ENCODE measurements at places on chromosomes 7 and 10.
A peak's percentile ranks its signal among the peaks of the same experiment; 100 is the strongest.

DNA sequence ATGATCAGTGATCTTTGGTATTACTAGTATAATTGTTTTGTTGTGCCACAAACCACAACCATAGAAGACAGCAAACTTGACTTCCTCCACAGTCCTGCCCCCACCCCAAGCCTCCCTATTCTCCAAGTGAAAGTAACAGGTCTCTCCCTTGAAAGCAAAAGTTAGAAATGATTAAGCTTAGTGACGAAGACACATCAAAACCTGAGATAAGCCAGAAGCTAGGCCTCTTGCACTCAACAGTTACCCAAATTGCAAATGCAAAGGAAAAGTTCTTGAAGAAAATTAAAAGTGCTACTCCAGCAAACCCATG is 7.5 kb downstream of the SAR1A start:
- no peak for DNase-seq

DNA sequence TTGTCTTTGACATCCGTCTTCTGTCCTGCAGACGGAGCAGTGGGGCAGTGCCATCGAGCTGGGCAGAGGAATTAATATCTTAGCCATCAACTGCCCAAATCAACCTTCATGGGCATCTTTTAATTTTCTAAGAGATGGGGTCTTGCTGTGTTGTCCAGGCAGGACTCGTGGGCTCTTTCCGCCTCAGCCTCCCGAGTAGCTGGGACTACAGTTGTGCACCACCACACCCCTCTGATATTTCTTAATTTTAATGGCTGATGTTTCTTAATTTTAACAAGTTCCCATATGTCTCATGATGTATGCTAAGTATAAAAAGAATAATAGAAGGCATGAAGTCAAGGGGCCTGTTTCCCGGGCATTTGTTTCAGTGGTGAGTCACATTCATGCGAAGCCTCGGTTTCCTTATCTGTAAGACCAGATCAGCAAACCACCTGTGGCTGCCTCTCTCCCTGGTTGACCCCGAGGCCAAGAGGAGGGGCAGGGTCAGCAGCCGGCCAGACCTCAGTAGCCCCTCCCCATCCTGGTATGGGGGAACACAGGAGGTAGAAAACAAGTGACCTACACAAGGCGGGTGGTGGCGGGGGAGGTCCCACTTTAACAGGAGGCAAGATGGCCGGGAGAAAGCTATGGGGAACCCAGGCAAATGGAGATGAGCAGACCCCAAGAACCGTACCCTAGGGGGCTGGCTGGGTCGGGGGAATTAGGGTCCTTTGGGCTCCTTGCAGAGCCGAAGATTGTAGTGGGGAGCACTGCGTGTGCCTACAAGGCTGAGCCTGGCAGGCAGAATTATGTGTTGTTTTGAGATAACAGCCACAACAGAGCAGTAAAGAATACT is 85.5 kb downstream of the CUX1 start:
- no peak for DNase-seq

- DNase-seq, result no peak
Observed at GRCh38 chr7:131008840-131009711, 275.1 kb upstream of the KLF14 start.

DNA sequence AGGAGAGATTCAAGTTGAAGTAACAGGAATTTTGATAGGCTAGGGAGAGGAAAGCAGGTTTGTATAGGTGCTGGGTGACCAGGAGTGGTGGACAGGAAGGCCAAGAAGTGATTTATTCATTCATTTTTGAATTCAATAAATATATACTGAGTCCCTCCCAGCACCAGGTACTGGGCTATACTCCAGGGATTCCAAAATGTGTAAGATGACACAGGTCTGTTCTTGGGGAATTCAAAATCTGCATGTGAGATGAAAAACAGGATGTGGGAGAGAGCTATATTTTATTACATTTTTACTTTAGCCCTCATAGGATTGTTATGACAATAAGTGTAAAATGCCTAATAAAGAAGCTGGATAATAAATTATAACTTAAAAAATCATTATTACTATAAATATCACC is 134.9 kb downstream of the ANK3 start:
- no peak for DNase-seq

DNA sequence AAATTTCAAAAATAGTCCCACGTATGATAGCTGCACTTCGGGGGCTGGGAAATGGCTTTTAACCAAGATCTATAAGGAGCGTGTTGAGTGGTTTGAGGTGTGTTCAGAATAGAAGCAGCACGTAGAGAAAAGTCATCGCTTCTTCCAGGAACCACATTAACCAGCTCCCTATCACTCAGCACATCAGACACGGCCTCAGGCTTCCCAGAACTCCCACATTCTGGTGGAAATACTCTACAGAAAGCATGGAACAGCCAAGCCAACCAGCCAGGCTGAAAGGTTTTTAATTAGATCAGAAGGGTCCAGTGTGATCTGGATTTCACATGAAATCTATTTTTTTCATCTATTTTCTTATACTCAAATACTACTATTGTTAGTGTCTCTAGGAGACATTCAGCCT is 231.5 kb upstream of the NRP1 start:
- no peak for DNase-seq

DNA sequence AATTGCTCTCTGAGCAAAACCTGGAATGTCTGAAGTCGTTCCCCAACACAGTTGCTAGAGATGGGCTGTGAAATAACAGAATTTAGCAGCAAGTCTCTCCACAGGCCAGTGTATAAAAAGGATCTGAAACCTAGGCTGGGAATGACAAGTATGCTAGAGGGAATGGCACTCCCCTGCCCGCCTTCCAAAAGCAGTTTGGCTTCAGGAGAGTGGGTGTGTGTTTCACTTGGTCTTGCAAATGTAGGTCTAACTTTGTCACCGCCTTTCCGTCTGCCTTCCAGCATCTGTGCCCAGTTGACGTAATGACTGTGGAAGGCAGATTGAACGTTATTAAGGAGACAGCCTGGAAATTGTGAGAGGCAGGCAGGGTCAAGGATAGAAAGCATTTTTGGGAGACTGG is 18.0 kb upstream of the MTURN start:
- no peak for DNase-seq

DNA sequence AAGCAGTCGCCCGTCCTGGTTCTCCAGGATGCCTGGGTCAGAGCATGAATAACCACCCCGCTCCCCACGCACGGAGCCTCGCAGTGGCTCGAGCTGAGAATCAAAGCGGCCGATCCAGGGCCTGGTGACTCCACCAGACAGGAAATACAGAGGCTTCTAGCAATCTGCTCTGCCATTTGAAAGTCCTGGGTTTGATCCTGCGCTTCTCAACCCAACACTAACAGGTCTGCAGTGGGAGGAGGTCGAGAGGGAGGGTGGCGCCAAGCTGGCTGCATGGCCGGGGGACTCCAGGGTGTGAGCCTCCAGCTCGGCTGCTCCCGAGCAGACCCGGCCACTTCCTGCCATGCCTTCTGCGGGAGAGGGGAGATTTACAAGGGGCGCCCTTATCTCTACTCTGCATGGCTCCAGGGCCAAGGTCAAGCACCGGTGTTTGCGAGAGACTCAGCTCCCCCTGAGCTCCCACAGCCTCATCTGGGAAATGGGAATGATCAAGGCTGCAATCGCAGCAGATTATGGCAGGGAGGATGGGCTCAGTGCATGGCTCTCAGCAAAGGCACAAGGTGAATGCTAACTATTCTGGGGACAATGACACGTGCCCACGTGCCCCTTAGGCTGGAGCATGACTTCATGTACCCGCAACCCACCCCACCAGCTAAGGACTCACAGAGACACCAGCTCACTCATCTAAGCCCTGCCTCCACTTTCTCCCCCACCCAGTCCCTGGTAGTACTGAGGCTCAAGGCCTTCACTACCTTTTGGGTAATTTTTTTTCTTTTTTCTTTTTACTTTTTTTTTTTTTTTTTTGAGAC is 73.9 kb upstream of the TNRC18 start:
- DNase-seq, result no peak

DNA sequence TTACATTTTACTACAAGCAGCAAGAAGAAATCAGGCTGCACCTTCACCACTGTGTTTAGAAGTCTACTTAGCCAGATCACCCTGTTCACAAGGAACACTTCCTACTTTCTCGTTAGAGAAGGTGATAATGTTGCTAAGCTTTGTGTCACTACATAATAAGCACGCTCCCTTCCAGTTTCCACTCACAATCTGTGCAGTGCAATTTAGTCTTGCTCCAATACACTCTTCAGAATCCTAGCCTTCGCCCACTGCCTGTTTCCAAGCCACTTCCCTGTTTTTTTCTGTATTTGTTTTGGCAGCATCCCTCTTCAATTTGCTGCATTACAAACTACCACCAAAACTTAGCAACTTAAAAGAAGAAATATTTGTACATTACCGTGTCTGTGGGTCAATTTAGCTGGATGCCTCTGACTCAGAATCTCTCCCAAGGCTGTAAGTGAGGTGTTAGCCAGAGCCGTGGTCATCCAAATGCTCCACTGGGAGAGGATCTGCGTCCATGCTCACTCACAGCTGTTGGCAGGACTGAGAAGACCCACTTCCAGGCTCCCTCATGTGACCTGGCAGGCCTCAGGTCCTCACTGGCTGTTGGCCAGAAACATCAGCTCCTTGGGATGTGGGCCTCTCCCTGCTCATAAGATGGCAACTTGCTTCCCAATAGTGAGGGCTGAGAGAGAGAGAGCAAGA is 110.4 kb downstream of the PON1 start:
- no peak for DNase-seq

GRCh38 chr10:85532773-85533172 is 833.8 kb downstream of the GRID1 start:
- no peak for DNase-seq

- no peak for DNase-seq
Observed at GRCh38 chr7:93171606-93172226, 23.5 kb upstream of the SAMD9L start.

DNA sequence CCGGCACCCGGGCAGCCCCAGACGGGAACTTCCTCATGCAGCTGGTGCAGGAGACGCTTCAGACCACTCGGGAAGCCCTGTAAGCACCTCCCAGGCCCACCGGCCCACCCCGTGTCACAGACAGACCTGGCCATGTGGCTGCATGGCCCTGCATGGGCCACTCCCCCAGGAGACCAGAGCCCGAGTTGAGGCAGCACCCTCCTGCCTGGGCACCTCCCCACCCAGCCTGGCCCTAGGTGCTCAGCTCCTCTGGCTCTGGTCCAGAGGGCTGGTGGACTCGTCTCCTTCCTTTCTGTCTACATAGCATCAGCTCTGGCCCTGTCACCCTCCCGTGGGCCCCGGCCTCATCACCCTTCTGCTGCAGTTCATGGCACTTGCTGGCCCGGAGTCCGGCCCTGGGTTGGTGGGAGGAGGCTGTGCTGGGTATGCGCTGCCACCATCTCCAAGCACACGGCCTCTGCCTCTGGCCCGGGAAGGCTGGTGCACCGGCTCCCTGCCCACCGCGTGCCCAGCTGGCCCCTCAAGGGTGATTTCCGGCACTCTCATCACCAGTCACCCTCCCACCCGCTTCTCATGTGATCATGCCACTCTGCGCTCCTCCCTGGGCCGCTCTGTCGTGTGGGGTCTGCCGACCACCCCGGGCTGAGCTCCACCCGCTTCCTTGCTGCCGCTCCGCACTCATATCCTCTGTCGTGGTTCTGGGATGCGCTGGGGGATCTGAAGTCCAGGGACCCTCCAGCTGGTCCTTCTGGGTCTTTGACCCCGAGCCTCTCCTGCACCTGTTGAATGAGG is 53.1 kb upstream of the DPYSL4 start:
- DNase-seq, result no peak

DNA sequence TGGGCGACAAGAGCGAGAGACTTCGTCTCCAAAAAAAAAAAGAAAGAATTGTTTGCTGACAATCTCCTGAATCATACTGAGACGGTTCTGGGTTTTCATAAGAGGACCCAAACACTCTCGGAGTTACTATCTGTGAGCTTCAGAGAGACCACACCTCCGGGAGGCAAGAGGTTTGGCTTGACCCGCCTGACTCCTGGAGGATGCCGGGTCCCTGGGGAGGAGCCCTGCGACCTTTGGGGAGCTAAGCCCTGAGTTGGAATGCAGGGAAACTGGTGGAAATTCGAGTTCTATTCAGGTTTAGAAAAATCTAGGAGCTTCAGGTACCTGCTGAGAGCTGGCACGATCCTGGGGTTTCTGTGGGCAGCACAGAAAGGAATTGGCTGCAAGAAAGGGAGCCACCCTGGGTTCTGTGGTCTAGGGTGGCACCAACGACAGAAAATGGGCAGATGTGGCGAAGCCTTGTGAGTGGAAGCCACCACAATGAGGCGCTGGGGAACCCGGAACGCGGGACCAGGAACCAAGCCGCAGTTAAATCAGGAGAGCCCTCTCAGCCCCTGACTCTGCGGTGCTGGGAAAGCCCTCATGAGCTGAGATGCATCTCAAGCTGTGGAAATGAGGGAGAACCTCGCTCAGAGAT is 21.9 kb upstream of the GATAD1 start:
- DNase-seq, result no peak

DNA sequence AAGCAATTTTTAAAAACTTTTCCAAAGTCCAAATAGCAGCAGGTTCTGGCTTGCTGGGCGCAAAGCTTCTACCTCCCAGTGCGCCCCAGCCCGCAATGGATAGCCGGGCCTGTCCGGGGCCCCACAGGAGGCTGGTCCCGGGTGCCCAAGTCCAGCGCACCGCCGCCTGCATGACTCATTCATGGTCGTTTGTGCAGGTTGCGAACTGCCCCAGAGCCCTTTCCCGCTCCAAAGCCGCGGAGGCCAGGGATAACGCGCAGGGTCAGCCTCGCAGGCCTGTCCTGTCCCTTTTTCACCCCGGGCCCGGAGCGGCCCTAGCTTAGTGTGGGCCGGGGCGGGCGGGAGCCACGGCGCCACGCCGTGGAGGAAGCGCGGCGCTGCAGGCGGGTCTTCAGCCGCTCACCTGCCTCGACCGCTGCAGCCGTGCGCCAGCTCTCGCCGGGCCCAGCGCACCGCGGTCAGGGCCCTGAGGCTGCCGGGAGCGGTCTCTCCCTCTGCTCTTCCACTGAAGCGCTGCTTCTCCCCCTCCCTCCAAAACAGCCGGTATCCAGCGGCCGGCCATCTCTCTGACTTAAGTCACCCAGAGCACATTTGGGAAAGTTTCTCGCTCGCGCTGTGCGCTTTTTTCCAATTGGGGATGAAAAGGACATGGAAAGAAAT is 1.7 kb upstream of the EGR2 start:
- DNase-seq, result peak; percentile 33

- DNase-seq, result no peak
Observed at GRCh38 chr10:132784866-132785722, 853 bp downstream of the NKX6-2 start.

DNA sequence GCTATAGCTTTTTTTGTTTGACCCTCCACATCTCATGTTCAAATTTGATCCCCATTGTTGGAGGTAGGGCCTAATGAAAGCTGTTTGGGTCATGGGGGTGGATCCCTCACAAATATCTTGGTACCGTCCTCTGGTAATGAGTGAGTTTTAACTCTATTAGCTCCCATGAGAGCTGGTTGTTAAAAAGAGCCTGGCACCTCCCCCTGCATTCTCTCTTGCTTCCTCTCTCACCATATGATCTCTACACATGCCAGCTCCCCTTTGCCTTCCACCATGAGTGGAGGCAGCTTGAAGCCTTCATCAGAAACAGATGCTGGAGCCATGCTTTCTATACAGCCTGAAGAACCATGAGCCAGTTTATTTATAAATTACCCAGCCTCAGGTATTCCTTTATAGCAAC is 43.0 kb upstream of the IMMP2L start:
- DNase-seq, result no peak

- DNase-seq, result no peak
Observed at GRCh38 chr10:28020993-28021982, 22.4 kb upstream of the ODAD2 start.

All from stimulated activated CD8-positive, alpha-beta memory T cell treated with anti-CD3 and anti-CD28 coated beads, Interleukin-4, amount 100 ng/mL, for 1 hour (primary cell).